ENCODE measurements at places on chromosomes 6 and 20.

GRCh38 chr6:152184573-152184916, 377.1 kb downstream of the ESR1 start:
- DNase-seq, result no peak

- no peak for DNase-seq
Observed at GRCh38 chr6:127637830-127638409, 60.9 kb downstream of the C6orf58 start.

DNA sequence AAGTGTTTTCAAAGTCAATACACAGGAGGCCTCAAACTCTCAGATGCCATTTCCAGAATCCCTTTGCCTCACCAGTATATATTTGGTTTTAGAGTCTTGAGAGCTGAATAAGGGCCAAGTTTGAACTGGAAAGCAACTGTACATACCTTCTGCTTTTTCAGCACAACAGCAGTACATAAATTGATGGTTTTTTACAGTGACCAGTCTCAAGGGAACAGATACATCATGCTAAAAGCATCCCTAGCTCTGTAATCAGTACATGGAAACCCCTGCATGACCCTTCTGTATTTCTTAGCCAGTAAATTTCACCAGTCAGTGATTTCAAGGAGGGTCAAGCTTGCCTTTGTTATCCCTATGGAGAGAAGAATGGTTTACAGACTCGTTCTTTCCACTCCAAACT, 40.6 kb upstream of the ECHDC1 start:
- DNase-seq, result no peak

DNA sequence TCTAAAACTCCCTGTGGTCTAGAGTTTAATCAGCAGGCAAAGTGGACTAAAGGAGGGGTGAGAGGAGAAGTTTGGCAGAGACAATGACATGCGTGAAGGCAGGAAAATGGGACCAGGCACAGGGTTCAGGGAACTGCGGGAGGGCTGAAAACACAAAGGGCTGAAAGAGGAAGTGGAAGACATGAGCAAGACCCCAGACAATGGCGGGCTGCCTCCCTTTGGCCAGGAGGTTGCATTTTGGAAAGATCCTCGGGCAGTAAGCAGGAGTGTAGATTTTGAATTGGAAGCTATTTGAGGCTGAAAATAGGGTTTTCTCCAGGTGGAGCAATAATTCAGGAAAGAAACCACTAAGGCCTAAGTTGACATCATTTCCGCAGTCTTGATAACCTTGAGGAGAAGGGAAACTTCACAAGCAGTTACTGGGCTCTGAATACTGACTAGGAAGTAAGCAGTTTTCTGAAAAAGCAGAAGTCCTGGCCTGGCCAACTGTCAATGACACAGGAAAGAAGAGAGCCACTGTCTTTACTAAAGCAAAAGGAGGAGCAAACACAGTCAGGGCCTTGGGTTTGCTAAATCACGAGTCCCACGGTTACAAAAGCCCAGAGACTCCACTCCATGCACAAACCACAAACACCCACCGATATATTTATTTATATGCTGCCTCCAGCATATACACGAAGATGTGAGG, 3.4 kb downstream of the LY86 start:
- no peak for DNase-seq

GRCh38 chr20:54642864-54643667, 167.7 kb downstream of the DOK5 start:
- no peak for DNase-seq

- no peak for DNase-seq
Observed at GRCh38 chr6:158791274-158791855, 27.8 kb downstream of the EZR start.

DNA sequence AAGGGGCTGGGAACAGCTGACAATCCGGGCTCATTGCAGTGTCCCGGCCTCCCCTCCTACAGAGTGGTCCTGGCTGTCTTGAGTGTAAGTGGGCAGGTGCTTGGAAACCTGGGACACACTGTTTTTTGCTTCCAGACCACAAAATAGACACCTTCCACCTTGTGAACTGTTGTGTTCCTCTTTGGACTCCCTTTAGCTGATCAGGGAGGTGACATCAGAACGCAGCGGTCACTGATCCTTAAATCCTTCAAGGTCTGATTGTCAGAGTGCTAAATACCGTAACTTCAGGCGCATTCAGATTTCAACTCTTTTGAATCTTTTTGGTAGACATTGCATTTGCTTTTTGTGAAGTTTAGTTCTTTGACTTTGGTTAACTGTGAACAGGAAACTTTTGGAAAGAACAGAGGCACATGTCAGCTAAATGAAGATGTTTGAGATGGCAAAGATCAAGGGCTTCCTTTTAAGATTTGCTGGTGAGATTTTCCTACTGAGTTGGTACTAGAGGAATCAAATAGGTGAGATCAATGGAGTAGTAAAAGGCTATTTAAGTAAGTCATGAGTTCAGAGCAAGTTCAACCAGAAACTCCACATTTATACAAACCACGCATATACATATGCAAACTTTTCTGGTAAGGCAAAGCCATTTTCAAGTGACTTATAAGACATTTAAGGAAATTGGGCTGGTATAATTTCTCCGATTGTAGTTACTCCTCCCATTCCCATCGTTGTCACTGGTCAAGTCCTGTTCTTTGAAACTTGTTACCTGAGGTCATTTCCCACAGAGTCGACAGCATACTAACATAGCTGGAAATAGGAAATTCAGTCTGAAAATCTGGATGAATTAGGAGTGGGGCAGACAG, 6.3 kb downstream of the PPP1R3G start:
- DNase-seq, result no peak

DNA sequence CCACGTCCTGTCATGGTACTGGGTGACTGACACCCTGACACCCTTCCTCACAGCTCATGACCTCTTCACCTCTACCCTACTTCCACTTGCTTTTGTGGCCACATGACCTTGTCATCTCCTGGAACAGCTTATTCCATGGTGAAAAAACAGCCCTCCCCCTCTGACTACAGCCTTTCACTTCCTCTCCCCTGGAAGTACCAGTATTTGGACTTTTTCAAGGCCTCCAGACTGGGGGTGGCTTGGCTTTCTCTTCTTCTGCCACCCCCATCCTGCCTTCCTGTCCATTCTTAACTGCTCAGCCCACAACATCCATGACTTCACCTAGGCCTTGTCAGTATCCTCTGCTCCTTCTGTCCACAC, 168.4 kb downstream of the CARMIL1 start:
- DNase-seq, result no peak

GRCh38 chr6:131136021-131136786, 937 bp downstream of the AKAP7 start:
- peak; percentile 32 for DNase-seq

DNA sequence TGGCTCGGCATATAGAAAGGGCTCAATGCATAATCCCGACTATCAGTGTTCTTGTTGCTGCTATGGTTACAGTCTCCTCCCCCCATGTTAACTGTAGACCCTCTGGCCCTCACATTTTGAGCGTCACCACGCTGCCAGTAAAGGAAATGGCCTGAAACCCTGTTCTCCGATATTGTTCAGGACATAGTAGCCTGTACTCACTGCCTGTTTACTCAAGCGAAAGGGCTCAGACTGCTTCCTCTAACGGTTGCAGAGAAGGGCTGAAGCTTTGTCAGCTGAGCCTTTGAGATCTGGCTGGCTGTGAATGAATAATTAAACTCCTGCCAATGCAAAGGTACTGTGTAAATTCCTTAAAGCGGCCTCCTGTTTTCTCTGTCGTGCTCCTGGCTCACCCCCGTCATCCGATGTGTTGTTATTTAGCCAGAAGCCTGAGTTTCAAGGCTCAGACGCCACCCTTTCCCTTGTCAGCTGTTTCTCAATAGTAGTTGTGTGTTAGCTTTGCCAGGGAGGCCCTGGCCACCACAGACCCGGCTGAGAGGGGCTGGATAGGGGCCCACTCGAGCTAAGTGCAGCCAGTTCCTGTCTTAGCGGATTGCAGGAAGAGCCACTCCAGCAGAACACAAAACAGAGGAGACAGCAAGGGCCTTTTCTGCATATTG, 31.2 kb upstream of the RALGAPA2 start:
- DNase-seq, result peak; percentile 24

GRCh38 chr6:14240411-14241166, 123.0 kb downstream of the CD83 start:
- no peak for DNase-seq

DNA sequence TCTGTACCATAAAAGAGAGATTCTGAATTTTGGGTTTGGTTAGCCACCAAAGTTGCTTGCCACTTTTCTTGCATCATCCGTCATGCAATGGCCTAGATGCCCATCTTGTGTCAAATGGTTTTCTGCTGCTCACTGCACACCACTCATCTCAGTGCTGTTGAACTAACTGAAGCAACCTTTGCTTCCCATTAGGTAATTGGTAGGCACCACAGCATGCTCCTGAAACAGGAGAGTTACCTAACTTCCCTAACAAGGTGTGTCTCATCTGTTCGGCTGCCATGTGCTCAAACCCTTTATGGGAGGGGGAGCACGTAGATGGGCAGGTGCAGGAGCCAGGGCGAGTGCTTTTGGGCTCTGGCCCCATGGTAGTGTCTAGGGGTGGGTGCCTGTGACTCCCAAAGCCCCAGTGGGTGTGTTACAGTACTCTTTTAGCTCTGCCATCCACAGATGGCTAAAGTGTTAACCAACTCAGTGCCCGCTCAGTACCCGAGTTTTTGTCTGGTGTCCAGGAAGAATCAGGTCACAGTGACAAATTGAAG, 147.4 kb upstream of the SPACA1 start:
- no peak for DNase-seq

DNA sequence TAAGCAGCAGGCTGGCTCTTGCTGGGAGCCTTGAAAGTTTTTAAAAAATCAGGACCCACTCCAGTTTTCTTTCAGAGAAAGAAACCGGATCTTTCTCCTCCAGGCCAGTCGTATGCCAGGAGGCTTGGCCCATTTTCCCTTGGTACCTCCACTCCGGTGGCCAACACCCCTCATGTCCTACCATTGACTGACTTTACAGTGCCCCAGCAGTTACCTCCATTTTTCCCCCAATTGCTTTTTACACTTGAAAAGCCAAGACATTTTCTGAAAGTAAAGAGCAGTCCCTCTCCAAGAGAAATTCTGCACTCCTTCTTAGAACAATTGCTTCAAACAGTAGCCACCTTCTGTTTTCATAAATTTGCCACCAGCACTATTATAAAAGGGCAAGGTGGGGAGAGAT, 47.7 kb upstream of the SNX9 start:
- DNase-seq, result no peak

DNA sequence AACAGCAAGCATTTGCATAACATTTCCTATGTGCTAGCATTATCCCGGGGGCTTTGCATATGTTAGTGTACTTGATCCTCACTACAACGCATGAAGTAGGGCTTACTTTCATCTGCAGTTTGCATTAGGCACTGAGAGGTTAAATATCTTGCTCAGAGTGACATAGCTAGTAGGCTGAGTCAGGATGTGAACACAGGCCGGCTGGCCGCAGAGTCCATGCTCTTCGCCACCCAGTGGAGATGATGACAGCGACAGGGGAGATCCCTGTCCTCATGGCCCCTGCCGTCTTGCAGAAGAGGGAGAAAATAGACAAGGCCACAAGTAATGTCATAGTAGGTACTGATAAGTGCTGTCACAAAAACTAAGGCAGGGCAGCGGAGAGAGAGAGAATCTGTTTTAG, 46.9 kb downstream of the LYRM4 start:
- DNase-seq, result peak; percentile 36

DNA sequence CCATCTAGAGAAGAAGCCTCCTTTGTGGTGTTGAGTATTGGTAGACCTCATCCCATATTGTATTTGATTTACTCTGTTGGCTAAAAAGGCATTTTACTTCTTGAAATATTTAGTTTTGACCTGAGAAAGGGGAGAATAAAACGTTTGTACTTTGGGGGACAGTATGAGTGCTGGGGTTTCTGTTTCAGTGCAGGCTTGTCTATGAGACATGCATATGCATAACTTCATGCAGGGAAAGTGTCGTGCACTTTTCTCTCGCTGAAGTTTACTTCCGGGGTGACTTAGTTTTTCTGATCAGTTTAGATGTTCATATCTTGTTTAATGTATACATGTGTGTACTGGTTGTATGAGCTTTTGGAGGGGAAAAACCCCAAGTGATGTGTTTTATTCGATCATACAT, 59.5 kb downstream of the UTRN start:
- DNase-seq, result no peak

- no peak for DNase-seq
Observed at GRCh38 chr20:16241911-16242310, 331.3 kb downstream of the KIF16B start.

- DNase-seq, result no peak
Observed at GRCh38 chr20:4781637-4782377, 60.1 kb downstream of the PRND start.

GRCh38 chr6:112743323-112743722, 396.2 kb downstream of the RFPL4B start:
- DNase-seq, result peak; percentile 36

- no peak for DNase-seq
Observed at GRCh38 chr20:48727226-48727625, 100.6 kb downstream of the PREX1 start.

DNA sequence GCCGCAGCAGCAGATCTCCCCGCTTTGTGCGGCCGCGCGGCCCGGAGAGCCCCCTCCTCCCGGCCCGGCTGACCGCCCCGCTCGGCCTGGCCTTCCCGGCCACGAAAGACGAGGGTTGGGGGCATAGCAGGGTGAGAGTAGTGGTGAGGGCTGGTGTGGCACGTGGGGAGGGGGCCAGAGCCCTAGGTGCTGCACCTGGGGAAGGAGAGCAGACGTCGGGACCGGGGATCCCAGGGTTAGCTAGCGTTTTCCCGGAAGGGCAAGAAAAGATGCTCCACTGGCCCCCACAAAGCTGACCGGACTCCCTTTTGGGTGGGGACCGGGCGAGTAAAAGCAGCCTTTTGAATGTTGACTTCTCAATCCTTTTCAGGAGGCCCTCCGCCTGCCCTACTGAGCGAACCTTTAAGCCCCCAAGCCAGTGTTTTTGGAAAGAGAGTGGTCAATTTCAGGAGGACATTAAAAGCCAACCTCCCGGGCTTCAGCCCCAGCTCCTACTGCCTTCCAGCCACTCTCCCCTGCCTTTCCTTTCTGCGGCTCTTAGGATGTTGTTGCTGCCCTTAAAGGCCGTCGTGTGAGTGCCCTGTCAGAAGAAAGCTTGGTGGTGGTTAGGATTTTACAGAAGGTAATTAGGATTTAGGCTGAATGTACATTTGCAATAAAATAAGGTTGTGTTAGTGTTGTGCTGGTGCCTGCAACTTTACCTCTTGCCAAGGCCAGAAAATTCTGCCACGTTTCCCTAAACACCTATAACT, 648 bp upstream of the BACH2 start:
- no peak for DNase-seq

- no peak for DNase-seq
Observed at GRCh38 chr6:19999319-20000191, 162.4 kb downstream of the ID4 start.

GRCh38 chr6:130018744-130019325, 454 bp downstream of the L3MBTL3 start:
- DNase-seq, result no peak

DNA sequence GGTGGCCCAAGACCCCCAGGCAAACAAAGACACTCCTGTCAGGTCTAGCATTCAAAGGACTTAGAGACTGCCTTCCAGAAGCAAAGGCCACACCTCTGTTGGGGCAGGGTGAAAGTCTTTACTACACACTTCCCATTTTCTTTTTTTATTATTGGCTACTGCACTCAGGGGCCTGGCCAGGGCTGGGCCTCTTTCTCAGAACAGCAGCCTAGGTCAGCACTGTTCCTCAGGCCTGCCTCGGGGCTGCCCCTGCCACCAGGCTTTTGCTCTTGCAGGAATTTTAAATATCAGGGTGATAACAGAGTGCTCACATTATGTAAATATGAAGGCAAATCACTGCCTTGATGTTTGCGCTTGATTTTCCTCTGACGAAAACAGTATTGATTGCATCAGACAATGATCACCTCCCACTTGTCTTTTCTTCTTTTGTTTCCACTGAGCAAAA, 18.5 kb downstream of the GSTA4 start:
- DNase-seq, result no peak

GRCh38 chr20:56257604-56258003, 9.1 kb downstream of the MC3R start:
- no peak for DNase-seq

GRCh38 chr6:125781314-125781868, 9.4 kb upstream of the NCOA7 start:
- peak; percentile 75 for DNase-seq
